M059J (cell line): ENCODE measurements at places on chromosomes 12 and 14.

DNA sequence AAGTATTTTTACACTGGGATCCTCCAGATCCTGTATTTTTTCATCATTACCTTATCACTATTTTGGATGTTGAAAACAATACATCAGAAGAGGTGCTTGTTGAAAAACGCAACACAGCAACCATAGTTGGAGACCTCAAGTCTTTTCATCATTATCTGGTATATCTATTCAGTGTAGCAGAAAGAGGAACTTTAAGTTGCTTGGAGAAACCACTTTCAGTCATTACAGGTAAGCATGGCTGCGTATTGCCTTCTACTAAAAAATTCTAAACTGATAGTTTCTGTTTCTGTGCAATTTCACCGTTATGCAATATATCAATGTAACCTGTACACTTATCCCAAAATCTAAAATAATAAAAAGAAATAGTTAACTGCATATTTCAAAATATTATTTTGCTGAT is 32.2 kb upstream of the PTPRQ start:
- no peak for DNase-seq

DNA sequence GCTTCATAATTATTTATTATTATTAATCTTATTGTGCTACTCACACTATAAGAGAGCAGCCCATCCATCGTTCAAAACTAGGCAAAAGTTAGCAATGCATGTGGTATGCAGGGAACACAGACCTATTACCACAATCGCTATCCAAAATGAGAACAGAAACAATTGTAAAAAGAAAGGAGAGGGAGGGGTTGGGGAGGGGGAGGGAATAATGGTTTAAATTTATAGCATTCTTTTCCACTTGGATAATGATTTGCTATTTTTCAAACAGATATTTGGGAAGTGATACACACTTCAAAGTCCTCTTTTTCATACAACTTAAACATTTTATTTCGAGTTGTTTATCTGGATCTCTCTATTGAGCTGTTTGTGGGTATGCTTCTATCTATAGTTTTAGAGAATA is 248.6 kb upstream of the SOX5 start:
- DNase-seq = peak; percentile 85

DNA sequence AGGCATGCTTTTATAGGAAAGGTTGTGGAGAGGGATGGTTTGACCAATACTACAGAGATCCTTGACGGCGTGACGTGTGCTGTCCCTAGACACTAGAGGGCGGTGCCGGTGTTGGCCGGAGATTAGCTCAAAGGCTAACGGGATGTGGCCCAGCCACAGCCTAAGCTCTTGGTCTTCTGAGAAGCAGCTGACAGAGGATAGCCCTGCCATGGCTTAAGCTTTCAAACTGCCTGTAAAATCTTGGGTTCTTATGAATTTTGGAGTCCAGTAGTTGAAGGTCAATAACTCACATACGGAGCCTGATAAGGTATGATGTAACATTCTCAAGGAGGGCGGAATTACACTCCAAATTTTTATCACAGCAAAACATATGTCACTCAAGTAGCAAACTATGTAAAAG is 515.7 kb upstream of the ATXN7L3B start:
- DNase-seq = peak; percentile 50

DNA sequence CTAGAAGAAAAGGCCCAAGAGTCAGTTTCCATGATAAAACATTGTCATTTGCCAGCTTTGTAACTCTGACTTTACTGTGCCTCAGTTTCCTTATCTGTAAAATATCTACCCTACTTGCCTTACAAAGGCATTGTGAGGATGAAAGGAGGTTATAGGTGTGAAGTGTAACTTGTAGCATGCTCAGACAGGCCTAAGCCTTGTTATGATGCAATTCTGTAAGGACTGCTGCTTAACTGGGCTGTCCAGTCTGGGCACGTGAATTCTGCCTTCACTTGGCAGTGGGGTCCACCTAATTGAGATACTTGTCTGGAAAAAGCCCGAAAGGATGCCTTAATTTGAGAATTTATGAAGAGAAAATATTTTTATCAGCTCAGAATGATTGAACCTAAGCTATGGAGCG is 114.5 kb upstream of the DYRK2 start:
- no peak for DNase-seq

GRCh38 chr14:99138999-99139865 is 132.8 kb downstream of the BCL11B start:
- DNase-seq = no peak

DNA sequence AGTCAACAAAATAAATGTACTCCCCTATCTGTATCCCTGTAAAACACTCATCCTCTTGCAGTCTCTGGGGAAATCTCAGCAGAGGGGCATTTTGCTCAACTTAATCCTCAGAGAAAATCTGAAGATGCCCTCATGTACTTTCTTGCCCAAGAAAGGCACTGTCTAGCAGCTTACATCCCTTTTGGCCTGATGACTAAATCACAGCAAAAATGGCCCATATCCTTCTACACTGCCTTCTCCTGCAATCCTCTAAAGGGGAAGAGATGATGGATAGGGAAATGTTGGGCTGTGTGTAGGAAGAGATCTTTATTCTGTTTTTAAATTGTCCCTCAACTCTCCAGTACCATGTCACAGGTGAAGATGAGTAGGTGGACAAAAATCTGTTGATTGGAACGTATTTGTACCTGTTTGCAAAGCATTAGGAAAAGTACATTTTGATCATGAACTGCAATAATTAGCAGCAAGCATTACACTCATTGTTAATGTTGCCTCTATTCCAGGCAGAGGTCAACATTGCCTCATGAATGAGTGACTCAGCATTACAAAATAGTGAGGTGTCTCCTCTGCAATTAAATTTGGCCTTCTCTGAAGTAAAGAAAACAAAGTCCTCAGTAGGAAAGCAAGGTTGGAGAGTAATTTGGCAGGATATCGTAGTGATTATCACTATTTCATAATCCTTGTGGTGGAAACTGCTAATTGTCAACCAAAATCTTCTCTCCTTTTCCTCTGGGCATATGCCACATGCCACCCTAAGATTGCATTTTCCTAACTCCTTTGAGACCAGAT is 172.4 kb upstream of the CAND1 start:
- DNase-seq = peak; percentile 30

- DNase-seq = no peak
Measured at GRCh38 chr14:100117633-100118395, 41.6 kb downstream of the DEGS2 start.

GRCh38 chr14:100054316-100055075 is 10.7 kb upstream of the EVL start:
- no peak for DNase-seq

- DNase-seq = peak; percentile 47
Measured at GRCh38 chr12:26077915-26078702, 46.7 kb downstream of the BHLHE41 start.

DNA sequence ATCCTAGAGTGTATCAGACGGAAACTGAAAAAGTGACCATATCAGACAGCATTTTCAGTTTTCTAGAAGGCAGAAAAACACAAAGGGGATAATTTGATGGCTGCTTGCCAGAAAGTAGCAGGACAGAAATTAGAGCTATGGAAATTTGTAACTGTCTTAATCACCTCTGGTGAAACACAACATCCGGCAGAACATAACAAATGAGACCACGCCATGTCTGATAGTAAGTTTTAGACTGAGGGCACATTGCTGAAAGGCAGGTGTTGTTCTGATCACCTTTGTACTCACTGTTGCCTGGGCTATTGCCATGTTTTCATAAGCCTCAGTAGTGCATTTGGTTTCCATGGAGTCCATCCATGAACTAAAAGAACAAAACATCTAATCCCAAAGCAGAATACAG is 290.3 kb downstream of the PAWR start:
- no peak for DNase-seq

GRCh38 chr12:107026806-107027635 is 40.1 kb upstream of the MTERF2 start:
- DNase-seq = no peak

DNA sequence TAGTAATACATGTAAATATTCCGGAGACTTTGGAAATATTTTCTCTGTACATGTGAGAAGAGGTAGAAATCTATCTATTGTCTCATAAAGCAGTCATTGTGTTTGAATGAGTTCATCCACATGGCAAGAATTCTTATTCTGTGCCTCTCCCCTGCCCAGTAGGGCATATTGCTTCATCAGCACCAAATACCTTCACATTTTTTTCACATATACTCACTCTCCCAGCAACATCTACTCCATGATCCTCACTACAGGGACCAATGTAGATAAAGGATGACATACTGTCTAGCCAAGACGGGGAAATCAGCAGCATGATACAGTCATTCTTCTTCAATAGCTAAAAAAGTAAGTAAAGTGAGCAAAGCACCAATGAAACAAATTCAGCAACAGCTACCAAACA is 1.3 kb upstream of the TAS2R14 start:
- peak; percentile 60 for DNase-seq

DNA sequence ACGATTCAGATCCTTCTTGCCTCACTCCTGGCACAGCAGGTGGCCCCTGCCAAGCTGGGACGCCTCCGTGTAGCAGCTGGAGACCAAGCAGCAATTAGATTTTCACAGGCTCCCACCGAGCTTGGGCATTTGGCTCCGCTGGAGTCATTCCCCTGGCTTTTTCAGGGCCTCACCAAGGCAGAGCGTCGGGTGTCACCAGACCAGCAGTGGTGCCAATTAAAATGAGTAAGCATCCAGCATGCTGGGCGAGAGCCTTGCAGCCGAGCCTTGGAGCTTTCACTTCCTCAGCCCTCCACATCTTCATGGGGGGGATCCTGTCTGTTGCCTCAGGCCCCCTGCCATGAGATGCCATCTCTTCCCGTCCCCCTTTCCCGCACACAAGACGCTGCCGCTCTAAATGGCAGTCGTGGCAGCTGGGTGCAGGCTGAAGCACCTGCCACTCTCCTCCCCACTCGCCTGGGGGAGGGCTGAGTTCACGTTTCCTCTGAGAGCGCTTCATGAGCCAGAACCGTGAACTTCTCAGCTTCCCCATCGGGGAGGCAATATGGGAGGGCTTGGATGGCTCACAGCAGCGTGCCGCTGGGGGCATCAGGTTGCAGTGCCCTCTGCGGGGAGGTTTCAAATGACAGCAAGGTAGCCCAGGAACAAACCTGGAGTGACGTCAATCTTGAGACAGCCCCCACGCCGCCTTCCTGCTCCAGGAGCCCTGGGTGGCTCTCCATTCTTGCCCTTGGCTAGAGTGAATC is 11.7 kb downstream of the TPCN1 start:
- DNase-seq = peak; percentile 86

DNA sequence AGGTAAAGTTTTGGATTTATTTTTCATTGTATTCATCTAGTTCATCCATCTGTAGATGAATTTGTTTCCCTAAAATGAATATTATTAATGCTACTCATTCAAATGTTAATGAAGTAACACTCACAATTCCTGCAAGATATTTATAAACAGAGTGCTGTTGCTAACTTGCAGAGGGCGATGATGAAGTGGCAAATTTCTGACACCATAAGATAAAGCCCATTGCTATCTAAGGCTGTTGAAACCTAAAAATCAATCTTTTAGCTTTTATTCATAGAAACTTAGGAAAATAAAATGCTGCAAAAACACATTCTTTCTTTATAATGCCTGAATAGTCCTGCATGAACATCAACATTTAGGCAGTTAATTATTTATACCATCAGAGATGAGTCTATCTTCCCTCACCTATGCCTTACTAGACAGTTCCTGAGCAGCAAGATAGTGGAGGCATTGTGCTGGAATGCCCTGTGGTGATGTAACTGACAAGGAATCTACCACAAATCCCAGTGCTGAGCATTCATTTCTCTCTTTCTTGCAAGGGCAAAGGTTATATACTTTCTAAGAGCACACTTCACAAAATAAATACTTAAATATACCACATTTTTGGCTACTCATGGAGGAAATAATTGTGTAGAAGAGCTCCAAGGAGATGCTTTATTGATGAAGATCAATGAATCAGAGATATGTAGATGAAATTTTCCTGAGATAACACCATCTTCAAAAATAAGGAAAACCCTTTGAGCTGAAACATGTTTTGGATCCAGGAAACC is 57.6 kb downstream of the LMNTD1 start:
- peak; percentile 88 for DNase-seq

DNA sequence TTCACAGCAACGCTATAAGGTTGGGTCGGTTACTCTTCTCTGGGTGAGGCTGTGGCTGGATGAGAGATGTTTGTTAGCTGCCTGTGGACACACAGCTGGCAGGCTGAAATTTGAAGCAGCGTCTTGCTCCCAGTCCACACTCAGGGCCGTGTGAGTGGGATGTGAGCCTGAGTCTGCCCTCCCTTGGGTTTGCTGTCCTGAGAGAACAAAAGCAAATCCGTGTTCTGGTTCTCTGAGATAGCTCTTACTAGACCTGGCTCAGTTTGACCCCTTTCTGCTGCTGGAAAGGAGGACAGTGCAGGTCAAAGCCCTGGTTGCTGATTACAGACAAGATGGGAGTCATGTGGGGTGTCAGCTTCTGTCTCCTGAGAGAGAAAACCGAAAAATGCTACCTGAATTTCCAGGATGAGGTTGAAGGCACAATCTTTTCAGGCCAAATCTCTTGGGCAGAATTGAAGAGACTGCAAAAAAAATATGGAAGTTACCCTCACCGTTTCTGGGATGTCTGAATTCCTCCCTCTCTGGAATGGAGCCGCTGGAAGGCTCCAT is 270.8 kb downstream of the ZFP36L1 start:
- no peak for DNase-seq

- DNase-seq = no peak
Measured at GRCh38 chr12:47165934-47166333, 86.2 kb upstream of the AMIGO2 start.

DNA sequence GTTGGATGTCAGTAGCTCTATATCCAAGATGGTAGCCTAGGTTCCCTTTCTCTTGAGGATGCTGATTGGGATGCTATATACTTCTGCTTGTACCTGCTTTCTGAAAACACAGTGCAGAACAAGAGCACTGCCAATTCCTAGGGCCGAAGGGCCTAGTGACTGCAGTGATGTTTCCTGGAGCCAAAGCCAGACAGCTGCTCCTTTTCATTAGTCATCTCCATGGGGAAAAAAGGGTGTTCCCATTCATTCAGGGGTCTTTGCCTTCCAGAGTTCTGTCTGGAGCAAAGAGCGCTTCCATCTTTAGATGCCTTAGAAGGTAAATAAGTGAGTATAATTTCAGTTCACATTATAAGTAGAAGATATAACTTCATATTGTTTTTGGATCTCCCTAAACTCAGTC is 85.5 kb downstream of the PTPRB start:
- DNase-seq = no peak

- DNase-seq = no peak
Measured at GRCh38 chr12:80681786-80682185, 25.6 kb upstream of the MYF6 start.

DNA sequence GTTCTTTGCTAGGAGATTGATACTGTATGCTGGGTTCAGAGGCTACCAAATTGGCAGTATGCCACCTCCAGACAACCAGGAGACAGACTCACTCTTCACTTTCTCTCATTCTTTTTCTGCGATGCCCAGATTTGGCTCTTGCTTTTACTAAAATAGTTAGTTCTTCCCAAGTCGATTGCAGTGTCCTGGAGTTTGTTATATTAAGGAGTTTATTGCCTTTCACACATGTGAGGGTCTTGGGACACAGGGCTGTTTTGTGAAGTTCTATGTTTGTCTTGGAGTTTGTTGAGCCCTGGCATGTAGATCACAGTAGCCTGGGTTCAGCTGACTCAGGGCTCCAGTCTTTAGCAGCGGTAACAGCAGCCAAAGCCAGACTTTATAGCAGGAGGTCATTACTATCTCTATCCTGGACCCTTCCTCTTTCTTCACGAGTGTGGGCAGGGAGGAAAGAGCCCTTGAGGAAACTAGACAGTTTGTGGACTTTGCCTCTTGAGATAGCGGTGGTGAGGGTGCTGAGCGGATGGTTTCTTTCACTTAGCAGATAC is 1.6 kb downstream of the MLEC start:
- DNase-seq = peak; percentile 50
